Stimulated activated CD4-positive, alpha-beta T cell treated with anti-CD3 and anti-CD28 coated beads, Interleukin-12 subunit alpha, Interleukin-12 subunit beta, amount 100 ng/mL, for 24 hours (primary cell): ENCODE measurements at places on chromosomes 13 and 19.

GRCh38 chr19:43651758-43652545 lies 12.3 kb upstream of the CADM4 start:
- DNase-seq, result peak; percentile 36

DNA sequence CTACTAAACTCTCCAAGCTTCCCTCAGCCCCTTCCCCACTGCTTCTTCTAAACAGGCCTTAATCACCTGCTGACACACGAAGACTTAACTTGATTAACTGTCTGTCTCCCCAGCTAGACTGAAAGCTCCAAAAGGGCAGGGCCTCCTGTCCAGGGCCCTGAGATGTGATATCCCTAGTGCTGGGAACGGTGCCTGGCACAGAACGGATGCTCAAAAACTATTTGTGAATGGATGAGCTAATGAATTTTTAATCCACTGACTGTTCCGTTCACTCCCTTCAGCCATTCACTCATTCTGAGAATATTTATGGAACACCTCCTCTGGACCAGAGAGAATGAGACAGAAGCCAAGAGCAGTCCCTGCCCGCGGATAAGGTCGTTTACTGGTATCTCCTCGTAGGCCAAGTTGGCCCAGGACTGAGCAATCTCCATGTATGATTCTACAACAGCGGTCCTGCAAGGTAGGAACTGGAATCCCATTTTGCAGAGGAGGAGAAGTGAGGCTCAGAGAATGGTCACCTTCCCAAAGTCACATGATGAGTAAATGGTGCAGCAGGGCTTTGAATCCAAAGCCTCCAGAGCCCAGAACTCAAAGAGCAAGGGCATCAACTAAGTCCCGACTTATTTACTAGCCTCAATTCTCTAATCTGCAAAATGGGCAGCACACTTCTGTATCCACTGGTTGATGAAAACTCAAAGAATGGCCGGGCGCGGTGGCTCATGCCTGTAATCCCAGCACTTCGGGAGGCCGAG lies 3.4 kb downstream of the DMWD start:
- DNase-seq, result no peak

DNA sequence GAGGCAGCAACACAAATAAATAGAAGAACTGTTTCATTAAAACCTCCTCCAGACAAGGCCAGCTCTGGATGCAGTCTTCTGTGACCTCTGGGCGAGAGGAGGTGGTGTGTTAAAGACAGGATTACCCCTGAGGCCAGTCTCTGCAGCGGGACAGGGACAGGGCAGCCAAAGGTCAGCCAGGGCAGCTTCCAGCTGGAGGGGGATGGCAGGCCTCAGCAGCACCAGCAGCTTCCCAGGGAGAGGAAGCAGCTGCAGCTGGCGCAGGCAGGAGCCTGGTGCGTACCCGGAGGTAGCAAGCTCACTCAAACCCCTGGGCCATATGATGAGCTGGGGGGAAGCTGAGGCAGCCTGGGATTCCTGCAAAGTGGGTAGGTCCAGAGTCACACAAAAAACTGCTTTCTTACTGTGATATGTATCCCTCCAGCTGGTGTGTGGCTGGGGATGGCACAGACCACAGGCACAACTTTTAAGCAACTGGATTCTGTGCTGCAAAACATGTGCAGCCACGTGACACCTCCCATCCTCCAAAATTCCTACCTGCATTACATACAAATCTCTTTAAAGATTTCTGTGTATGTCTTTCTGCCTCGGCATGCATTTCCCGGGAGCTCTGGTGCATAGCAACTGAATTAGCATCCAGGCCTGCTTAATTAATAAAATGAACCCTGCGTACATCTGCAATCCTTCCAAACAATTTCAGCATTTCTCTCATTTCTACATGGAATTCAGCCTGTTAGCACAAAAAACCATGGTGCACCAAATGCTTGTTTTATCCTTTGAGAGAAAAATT lies 238.3 kb upstream of the MAB21L1 start:
- no peak for DNase-seq

DNA sequence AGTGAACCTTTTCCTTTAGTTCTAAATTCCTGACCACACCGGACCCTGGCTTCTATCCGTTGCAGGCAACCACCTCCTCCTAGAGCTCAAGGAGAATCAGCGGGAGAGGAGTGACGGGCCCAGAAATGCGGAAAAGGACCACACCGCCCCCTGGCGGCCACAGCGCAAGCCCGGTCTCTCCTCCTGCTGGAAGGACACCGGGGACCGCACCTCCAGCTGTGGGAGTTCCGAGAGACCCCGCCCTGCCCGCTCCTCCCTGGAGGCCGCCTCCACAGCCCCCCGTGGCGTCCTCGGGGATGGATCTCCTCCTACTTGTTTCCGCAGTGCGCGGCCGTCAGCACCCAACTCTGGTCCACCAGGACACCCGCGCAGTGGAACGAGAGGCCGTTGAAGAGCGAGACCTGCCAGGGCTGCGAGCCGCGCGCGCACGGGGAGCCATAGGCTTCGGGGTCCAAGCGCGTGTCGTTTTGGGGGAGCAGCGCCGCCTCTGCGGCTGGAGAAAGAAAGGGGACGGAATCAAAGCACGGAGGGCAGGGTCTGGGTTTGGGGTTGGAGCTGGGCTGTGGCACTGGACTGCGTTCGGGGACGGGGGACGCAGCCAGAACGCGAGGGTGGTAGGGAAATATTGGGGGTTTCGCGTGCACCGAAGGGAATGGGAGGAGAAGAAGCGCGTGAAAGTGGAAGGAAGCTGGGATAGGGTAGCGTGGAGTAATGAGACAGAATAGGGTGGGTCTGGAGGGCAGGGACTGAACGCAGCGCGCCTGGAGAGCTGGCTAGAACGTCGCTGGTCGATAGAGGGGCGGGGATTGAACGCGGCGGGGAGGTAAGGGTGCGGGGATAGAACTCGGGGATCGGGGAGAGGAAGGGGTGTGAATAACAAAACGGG lies 2.5 kb downstream of the KLK10 start:
- DNase-seq, result peak; percentile 40

GRCh38 chr19:39410017-39410830 lies 2.2 kb upstream of the PLEKHG2 start:
- DNase-seq, result no peak

DNA sequence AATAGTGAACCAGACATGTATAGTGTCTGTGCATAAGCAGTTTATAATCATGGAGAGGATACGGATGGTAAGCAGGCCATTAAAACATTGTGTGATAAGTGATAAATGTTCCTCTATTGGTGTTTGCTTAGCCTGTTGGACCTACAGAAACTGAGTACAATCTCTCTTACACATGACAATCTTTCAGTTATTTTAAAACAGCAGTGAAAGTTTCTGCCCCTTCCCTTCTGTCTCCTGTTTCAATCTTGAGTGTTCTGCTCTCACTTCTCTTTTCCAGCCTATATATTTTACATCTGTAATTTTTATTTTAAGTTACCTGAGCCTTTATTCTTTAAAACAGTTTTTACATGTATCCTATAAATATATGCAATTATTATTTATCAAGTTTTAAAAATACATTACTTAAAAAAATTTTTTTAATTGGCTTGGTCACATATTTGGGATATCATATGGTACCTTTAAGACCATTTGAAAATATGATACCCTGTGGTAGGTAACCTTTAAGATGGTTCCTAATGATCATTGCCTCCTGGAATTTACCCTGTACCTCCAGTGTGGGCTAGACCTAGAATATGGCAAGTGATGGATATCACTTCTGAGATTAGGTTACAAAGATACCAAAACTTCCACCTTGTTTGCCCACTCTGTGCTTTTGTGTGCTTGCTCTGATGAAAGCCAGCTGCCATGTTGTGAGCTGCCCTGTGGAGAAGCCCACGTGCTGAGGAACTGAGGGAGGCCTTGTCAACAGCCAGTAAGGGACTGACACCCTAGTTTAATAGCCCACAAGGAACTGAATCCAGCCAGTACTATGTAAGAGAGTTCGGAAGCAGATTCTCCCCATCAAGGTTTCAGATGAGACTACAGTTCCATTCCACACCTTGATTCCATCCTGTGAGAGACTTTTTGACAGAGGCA lies 99.3 kb downstream of the DHRS12 start:
- no peak for DNase-seq

DNA sequence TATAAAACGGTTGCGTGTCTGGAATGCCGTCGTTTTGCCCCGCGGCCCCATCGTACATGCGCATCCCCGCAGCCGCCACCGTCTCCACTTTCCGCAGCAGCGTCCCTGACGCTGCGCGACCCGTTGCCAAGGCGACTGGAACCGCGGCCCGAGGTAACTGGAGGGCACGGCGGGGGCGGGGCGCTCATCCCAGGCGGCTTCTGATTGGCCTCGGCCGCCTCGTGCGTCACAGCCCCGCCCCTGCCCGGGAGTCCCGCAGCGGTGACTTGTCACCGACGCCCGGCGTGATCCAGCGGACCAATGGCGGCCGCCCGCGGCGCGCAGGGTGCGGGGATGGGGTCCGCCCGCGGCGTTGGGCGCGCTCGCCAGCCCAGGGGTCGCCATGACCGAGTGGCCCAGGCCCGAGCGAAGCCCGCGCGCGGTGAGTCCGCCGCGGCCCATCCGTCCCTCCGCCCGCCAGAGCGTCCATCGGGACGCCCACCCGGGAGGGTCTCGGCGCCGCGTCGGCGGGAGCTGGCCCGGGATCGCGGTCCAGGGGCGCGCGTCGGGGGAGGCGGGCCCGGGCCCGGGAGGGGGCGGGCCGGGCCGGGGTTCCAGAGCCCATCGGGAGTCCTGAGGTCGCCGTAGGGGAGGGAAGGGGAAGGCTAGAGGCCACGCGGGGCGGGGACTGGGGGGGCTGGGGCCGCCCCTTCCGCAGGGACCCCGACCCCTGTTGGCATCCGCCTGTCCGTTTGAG lies at the start of gene ZSCAN1:
Gene ZSCAN1, plus strand, starts transcription at position 285 of the 736 bp plus-strand sequence. CDS start 3,812 bp downstream, outside the sequence.
- no peak for DNase-seq

GRCh38 chr13:94088742-94089141 lies 390.7 kb downstream of the DCT start:
- no peak for DNase-seq

DNA sequence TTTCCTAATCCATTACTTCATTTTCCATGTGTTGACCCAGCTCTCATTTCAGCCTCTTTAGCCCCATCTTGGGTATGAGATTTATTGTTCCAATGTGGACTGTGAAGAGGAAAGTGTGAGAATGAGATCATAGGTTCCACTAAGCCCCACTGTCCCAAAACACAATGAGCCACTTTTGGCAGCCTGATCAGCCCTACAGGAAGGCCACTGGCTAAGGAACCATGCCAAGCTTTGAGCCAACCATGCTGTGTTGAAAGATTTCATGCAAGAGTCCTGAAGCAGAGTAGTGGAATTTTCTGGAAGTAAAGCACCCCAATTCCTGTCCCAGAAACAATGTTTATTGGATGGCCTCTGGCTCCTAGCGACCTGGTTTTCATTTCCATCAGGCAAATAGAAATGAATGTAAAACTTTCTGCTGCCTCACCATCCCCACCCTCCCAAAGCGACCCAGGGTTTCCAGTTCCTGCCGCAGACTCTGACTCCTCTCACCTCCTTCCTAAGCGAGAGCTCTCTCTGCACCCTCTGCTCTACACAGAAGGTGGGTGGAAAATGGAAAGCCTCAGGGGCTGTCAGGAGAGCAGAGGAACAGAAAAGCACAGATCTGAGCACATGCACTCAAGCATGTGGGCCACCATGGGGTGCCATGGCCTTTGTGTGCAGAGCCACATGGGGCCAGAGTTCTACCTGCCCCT lies 73.1 kb downstream of the KCTD12 start:
- no peak for DNase-seq

DNA sequence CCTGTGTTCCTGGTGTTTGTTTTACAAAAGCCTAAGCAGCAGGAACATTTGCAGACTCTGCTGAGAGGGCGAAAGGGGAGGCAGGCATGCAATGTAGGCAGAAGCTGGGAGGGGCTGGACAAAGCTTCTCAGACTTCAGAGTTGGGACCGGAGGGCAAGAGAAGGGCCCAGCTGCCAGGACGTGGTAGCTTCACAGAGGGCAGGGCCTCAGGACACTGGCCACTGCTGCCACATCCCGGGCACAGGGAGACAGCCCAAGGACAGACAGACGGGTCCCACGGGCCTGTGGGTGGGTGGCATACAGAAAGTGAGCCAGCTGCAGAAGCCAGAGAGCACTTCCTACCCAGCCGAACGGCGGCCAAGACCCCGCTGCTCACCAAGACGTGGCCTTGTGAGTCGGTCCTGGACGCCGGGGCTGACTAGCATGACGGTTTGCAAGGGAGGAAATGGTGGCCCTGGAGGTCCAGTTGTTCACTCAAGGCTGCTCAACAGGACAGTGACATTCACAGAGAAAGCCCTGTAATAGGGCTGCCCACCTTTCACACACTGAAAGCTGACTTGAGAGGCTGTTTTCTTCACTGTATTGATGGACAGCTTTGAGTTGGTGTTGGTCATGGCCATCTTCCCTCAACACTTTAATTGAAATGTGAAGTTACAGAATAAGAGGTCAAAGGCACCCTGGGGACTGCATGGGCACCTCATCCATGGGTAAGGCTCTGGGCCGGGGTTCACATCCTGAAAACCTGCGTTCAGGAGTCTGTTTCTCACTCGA lies 23.7 kb upstream of the TFDP1 start:
- no peak for DNase-seq

DNA sequence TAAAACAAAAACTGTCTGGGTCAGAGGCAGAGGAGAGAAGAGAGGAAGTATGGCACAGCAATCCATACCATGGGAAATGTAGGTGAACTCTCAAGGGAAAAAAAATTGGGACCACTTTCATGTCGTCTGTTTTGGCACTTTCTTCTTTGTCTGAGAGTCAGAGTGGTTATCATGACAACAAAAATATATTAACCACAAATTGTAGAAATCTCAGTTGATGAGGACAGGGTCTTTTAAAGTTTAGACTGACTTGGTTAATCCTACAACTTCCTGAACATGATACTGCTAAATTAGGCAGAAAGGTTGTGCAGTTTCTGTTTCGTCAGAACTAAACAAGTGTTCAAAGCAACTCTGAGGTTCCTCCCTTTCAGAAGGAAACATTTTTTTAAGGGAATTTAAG lies 15.2 kb downstream of the KLF5 start:
- no peak for DNase-seq

- no peak for DNase-seq
Observed at GRCh38 chr13:30681843-30682242, 53.5 kb upstream of the ALOX5AP start.
